ENCODE measurements at places on chromosomes 4 and X. TPM values are rescaled to one million over a fixed set of nuclear protein-coding genes. Genes with fewer than 3 reads are reported as not detected.

DNA sequence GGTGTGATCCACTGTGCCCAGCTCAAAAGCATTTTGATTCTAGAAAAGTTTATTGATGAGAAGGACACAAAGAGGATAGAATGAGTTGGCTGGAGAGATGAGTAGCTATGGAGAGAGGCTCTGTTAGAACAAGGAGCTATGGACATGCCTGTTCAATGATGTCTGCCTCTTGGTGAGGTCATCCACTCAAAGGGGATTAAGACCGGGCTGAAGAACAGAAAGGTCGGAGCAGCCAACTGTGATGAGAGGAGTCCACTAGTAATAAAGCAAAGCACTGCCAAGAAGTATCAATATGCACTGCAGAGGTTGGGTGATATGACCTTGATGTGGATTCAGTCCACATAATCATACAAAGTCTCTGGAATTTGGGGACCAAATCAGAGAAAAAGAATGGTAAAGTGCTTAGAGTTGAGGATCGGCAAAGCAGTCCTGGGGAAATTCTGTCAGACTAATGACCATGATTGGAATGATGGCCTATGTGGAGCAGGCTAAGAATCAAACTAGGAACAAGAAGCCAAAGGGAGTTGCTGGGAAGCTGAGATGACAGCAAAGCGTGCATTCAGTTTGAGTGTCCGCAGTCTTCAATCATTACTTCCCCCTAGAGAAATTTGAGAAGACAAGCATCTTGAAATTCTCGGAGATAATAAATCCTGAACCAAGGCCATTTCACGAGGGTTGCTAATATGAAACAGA is 55.7 kb upstream of the MMAA start:
- DNase-seq, result no peak

CT55 gene
- total RNA-seq, result not detected

- no peak for DNase-seq
Measured at GRCh38 chr4:141432000-141432712, 204.2 kb upstream of the IL15 start.

FGD1 gene
- total RNA-seq, result 6.3 TPM

PAGE5 gene
- total RNA-seq, result not detected

TLR3 gene
- 6.3 TPM for total RNA-seq
